HAP-1 (cell line): ENCODE measurements at places on chromosomes 3 and 15.

DNA sequence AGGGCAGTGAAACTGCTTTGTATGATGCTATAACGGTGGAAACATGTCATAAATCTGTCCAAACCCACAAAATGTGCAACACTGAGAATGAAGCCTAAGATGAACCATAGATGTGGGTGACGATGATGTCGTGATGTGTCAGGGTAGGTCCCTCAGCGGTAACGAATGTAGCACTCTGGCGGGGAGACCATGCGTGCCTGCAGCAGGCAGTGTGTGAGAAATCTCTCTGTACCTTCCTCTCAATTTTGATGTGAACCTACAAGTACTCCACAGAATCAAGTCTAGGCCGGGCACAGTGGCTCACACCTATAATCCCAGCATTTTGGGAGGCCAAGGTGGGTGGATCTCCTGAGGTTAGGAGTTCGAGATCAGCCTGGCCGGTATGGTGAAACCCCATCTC, 268.2 kb upstream of the LYSMD4 start:
- no peak for DNase-seq

DNA sequence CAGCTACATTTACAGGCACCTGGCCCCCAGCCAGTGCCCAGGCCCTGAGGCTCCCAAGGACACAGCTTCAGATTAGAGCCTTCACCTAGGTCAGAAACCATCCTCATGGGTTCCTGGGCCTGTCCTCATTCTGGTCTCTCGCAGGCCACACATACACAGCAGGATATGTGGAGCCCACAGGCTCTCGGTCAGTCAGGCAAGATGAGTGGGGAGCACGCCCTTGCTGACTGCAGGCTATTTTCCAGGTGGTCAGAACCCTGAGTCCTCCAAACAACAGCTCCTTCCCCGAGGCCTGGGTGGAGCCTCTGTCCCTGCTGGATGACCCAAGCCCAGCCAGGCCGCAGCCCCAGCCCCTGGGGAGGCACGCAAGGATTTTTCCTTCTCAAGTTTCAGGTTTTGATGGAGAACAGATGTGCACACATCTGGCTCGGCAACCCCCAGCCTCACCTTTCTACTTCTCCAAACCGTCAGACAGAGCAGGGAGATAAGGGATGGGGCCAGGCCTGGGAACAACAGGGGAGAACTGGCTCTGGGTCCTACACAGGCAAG, 1.6 kb downstream of the STRA6 start:
- no peak for DNase-seq

DNA sequence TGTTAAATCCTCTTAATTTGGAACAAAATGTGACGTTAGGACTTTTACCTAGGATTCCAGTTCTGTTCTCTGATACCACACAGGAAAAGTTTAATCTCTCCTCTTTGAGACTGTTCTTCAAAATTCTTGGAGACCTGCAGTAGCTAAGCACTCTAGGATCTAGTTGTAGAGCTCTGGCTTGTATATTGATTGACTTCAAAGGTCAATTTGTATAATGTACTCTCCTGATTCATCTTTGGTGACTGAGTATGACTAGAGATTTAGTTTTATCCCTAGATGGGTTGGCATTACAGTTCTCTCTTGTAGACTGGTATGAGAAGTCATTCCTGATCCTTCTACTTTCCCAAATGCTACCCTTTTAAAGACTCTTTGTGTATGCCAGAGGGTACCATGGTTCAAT, 168.4 kb upstream of the TPRG1 start:
- no peak for DNase-seq

- DNase-seq = no peak
Measured at GRCh38 chr15:78209646-78210348, 24.6 kb downstream of the ACSBG1 start.

DNA sequence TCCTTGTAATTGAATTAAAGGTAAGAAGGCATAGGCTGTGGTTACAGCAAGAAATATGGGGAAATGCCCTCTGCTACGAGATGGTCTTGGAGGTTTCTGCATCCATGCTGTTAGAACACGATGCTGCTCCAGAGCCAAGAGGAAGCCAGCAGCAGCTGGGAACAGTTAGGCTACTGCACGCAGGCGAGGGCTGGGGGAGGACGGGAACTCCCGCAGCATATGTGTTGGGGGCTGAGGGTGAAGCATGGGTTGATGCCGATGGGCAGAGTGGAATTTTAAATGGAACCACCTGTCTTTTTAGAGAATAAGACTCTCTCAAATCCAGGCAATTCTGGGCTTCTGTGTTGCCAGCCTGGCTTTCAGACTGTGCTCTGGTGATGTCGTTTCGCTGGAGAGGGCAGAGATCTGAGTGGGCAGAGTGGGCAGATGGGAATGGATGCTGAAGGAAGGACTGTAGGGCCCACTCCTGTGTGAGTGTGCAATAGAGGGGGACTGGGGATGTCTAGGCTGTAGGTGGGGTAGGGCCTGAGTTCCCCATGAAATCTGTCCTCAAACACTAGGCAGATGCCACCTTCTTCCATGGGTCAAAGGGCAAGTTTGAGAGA, 417.0 kb upstream of the TPM1 start:
- no peak for DNase-seq

DNA sequence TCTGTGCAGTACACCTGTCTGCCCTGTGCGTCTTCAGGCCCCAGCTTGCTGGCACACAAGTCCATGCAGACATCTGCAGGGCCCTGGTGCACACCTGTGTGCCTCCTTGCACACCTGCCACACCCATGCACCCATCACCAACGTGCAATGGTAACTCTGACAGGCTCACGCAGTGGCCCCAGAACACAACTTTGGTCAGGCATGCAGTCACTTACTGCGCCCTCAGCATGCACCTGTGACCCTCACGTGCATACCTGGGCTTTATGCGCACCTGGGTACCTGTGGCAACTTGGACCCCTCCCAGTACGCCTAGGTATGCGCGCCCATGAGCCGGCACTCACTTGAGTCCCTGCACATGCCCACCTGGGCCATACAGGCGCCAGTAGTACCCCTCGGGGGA, 1.7 kb downstream of the PLXND1 start:
- DNase-seq = no peak

DNA sequence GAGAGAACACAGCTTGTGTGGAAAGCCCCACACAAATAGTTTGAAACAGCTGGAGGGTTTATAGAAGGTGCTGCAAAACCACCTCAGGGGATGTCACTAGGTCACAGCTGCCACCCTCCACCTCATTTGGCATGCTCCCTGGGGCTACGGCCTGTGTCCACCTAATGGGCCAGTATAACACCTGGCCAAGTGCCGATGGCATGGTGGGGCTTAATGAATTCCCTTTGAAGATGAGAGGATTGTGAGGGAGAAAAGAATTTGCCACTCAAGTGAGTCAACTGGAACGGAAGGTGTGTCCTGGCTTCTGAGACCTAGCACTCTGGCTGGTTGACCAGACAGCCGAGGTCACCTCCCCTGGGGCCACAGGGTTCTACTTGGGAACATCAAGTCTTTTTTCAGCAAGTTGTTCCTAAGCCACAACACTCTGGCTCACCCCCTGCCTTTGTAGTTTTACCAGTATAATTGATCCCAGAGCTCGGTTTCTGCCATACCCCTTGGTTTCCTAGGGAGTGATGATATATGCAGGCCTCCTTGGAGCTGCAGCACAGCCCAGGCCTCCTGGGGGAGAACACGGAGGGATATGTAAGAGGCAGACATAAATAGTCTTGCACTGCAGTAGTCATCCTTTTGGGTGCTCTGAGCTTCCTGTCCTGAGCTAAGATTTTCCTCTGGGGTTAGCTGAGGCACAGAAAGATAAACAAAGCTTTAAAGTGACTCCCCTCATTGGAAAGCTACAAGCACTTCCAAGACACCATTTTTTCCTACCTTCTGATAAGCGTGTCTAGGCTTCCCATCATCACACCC, 178.2 kb upstream of the LPP start:
- DNase-seq = no peak

GRCh38 chr3:169954142-169954756, 12.4 kb upstream of the SEC62 start:
- DNase-seq = no peak

- DNase-seq = peak; percentile 58
Measured at GRCh38 chr3:25692341-25692740, 27.6 kb upstream of the TOP2B start.

GRCh38 chr3:186509423-186509822, 34.8 kb downstream of the CRYGS start:
- DNase-seq = no peak

- no peak for DNase-seq
Measured at GRCh38 chr3:79253704-79254103, 514.1 kb downstream of the ROBO1 start.

DNA sequence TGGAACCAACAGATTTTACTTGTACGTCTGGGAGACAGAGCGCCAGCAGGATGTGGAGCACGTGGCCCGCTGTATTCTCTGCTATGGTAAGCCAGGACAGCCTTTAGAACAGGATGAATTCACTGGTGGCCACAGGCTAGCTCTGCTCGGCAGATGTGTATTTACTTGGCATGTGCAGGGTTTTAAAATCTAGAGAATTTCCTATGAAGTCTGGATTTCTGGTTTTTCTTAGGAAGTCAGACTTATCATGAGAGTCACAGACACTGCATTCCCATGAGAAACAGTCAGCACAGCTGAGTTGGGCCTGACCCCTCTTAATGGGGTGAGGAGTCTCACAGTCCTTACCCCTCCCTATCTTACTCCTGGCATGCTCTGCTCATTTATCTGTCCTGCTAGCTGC, 84.6 kb upstream of the COL6A5 start:
- DNase-seq = no peak

- no peak for DNase-seq
Measured at GRCh38 chr3:46314517-46314916, 39.4 kb upstream of the CCR2 start.

DNA sequence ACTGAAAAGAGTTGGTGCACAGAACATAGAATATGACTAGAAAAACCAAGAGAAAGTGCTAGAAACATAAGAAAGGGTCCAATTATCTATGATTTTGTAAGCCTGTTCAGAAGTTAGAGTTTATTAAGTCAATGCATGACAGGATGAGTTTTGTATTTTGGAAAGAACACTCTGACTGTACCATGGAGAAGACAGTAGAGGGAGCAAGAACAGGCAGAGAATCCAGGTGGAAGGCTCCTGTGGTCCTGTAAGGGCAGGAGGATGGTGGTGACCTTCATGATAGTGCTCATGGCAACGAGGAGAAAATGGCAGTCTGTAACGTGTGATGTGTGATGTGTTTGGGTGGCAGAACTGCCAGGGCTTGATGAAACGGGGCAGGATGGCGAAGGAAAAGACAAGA, 249.1 kb downstream of the CTNNB1 start:
- no peak for DNase-seq
